Smooth muscle cell of the umbilical artery (primary cell): ENCODE measurements at places on chromosomes 11 and 22. TPM values are rescaled to one million over a fixed set of nuclear protein-coding genes. Genes with fewer than 3 reads are reported as not detected.

The LMF2 gene
- 48.1 and 71.6 TPM in 2 replicates for total RNA-seq

The CHCHD10 gene
- total RNA-seq = 3.0 and 4.3 TPM in 2 replicates

The CALCA gene
- total RNA-seq = not detected in 2 replicates

The APOL1 gene
- total RNA-seq = 14.6 and 29.1 TPM in 2 replicates

The OR6T1 gene
- total RNA-seq = not detected in 2 replicates

The OR8I2 gene
- not detected in 2 replicates for total RNA-seq

The UPK3A gene
- total RNA-seq = not detected in 2 replicates
